ENCODE measurements at places on chromosomes 1 and 21.

- no peaks in the 10 kb centered on the region for H3K4me1 ChIP-seq
- no peak within 1 kb of the TSS for H3K27ac ChIP-seq
- peaks cover 3% of the 10 kb centered on the region for H3K36me3 ChIP-seq
- peak; percentile 94 for DNase-seq
These were observed at the start of gene TOMM20 for GRCh38 chr1:235128456-235129328. TSS of gene TOMM20 (minus strand) at chr1:235128837. CDS start at chr1:235128715, 122 bp downstream.

- H3K27me3 ChIP-seq = no peaks in the 10 kb centered on the region
- H3K36me3 ChIP-seq = no peaks in the 10 kb centered on the region
- no peaks in the 10 kb centered on the region for H3K4me1 ChIP-seq
- no peak overlapping the region for H3K4me3 ChIP-seq
- no peak overlapping the region for H3K27ac ChIP-seq
These were observed 78.4 kb upstream of the RGS21 start for GRCh38 chr1:192238421-192238820.

DNA sequence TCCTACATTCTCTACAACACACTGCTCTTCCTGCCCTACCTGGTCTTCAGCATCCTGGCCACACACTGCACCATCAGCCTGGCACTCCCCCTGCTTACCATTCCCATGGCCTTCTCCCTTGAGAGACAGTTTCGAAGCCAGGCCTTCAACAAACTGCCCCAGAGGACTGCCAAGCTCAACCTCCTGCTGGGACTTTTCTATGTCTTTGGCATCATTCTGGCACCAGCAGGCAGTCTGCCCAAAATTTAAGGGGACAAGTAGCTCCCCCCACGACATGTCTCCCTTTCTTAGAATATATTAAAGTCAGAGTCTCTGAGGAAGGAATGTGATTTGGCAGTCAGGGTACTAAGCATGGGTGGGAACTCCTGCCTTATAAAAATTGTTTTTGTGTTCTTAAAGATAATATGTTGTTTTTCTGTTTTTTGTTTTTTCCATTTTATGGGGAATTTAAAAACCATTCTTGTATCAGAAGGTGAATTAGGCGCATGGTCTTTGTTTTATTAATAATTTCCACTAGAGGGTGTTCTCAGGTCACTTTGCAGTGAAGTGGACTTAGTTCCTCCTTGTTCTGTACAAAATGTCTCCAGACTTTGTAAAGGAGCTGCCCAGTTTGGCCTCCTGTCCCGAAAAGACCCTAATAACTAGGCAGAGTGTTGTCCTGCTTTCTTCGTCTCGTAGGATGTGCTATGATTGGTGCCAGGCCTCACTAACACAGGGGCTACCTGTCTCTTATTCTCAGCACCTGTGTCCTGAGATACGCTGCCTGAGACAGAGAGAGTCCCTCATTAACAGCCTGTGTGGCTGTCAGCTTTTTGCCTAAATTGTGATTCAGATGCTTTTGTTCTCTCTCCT is 13.1 kb downstream of the UBIAD1 start:
- DNase-seq = no peak
- H3K4me3 ChIP-seq = no peak overlapping the region
- H3K27me3 ChIP-seq = no peaks in the 10 kb centered on the region
- H3K36me3 ChIP-seq = no peaks in the 10 kb centered on the region

- H3K27me3 ChIP-seq = no peaks in the 10 kb centered on the region
- no peaks in the 10 kb centered on the region for H3K4me1 ChIP-seq
- H3K36me3 ChIP-seq = no peaks in the 10 kb centered on the region
These were observed at the start of gene TMCO2 for GRCh38 chr1:40247655-40248054. TSS of gene TMCO2 (plus strand) at chr1:40247937. CDS start at chr1:40247994, 57 bp downstream.
